Activated CD8-positive, alpha-beta memory T cell treated with anti-CD3 and anti-CD28 coated beads for 4 hours (primary cell): ENCODE measurements at places on chromosomes 6 and 20.

DNA sequence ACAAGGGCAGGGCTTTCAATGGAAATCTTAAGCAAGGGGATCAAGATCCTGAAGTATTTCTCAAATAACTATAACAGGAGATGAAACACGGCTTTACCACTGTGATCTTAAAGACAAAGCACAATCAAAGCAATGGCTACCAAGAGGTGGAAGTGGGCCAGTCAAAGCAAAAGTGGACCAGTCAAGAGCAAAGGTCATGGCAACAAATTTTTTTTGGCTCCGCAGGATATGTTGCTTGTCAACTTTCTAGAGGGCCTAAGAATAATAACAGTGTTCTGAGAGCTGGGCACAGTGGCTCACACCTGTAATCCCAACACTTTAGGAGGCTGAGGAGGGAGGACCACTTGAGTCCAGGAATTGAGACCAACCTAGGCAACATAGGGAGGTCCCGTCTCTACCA is 54.1 kb downstream of the ILRUN start:
- DNase-seq = no peak

GRCh38 chr20:43554369-43554768 is 4.5 kb upstream of the SGK2 start:
- DNase-seq = no peak

GRCh38 chr6:13873288-13874190 is 51.2 kb upstream of the RNF182 start:
- peak; percentile 55 for DNase-seq

- no peak for DNase-seq
These were observed 11.7 kb downstream of the TSPYL1 start for GRCh38 chr6:116267836-116268588.

GRCh38 chr6:128803911-128804310 is 79.0 kb upstream of the LAMA2 start:
- no peak for DNase-seq

GRCh38 chr6:49540614-49541013 is 9.9 kb upstream of the C6orf141 start:
- no peak for DNase-seq

- no peak for DNase-seq
These were observed 62.2 kb downstream of the UBE2V1 start for GRCh38 chr20:50050660-50051308.

GRCh38 chr6:98579079-98579478 is 255.3 kb upstream of the POU3F2 start:
- DNase-seq = no peak

- DNase-seq = no peak
These were observed 19.6 kb downstream of the KIF16B start for GRCh38 chr20:16553684-16554083.

DNA sequence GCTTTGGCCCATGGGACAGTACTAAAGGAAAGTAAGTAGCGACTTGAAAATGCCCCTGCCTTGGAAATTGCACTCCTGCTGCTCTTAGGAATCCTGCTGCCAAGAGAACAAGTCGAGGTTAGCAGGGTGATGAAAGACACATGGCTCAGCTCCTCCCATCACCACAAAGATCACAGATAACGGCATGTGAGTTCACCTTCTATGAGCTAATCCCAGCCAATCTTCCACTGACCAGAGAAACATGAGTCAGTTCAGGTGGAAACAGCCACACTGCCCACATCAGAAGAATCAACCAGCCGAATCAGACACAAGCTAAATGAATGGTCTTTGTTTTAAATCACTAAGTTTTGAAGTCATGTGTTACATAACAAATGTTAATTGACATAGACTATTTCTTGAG is 106.3 kb downstream of the PRKN start:
- no peak for DNase-seq

- peak; percentile 27 for DNase-seq
These were observed 766 bp downstream of the SLC16A10 start for GRCh38 chr6:111087871-111088667.

DNA sequence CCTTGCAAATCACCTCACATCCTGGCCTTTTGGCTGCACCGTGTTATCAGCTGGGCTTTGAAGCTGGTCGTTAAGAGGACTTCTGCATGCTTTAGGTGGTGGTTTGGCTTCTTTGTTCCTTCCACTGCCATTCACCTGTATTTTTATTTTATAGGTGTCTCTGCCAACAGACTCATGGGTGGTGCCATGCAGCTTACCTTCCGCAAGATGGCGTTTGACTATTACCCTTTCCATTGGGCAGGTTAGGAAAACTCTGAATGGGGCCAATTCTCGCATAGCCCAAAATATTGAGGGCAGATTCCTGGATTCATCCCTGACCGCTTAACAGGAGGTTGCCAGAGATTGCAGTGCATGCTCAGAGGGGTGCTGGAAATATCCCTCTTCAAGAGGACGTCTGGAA is 32.4 kb downstream of the TAF11 start:
- DNase-seq = no peak

GRCh38 chr6:154649721-154650120 is 83.5 kb upstream of the SCAF8 start:
- DNase-seq = no peak

DNA sequence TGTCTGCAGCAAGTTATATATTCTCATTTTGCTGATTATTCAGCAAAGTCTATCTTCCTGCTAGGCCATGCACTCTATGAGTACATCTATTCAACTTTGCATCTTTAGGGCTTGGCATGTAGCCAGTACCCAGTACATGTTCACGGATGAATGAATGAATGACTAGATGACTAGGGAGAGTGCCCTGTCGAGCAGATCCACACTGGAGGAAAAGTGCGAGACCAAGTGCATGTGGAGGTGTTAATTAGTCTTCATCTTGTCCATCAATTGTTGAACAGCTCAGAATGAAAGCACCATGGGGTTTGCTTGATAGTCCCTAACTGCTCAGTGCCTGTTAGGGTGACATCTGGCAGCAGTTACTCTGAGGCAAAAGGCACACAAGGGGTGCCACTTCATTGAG is 30.4 kb downstream of the TM9SF4 start:
- DNase-seq = no peak

DNA sequence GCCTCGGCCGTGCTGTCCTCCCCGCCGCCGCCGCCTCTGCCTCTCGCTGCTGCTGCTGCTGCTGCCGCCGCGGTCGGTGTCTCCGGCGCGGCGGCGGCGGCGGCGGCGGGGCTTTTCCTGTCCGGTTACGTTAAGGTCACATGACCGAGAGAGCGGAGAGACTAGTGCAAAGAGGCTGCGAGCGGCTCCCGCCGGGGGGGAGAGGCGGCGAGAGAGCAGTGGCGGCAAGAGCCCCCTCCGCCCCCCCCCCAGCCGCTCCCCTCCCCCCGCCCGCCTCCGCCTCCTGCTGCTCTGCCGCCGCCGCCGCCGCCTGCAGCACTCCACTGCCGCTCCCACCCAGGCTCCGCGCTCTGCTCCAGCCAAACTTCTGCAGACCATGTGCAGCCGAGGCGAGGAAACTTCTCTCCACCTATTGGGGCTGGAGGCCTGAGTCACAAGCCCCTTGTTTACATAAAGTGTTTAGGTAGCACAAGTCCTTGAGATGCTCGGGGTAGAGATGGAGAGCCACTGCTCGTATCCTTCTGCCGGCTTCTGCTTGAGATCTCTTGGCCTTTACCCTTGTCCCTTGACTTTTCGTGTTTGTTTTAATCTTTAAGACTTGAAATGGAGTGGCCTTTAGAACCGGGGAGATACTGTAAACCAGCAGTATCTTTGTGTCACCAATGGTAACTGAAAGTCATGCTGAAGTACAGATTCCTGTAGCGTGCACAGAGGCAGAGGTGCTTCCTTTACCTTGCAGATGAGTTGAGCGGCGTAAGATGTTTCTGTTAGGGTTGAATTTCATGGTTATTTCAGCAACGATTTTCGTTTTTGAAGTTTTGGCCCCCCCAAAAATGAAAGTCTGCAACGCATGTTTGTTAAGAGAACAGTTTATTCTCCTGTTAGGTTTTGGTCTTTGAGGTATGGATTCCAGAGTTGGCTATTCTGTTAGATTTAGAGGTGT is at the start of gene ZBTB2:
Gene ZBTB2, minus strand, starts transcription at position 89 of the 943 bp plus-strand sequence. CDS start 17,922 bp downstream, outside the sequence.
- DNase-seq = peak; percentile 30

DNA sequence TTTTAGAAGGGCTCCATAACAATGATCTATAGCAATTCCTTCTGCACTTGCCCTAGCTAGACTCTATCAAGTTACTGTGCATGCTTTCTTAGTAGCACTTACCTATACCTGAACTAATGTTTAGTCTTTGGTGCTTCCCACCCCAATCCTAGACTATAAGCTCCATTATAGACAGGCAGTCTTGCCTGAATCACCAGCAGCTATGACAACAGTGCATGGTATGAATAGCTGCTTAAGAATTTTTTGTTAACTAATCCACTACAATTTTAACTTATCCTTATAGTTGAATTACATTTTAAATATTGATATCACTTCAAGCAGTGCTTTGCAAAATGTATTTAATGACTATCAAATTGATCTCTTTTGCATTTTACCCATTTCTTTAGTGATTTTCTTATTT is 164.3 kb downstream of the RPS12 start:
- no peak for DNase-seq

- DNase-seq = no peak
These were observed 40.5 kb upstream of the GCLC start for GRCh38 chr6:53585208-53585900.

DNA sequence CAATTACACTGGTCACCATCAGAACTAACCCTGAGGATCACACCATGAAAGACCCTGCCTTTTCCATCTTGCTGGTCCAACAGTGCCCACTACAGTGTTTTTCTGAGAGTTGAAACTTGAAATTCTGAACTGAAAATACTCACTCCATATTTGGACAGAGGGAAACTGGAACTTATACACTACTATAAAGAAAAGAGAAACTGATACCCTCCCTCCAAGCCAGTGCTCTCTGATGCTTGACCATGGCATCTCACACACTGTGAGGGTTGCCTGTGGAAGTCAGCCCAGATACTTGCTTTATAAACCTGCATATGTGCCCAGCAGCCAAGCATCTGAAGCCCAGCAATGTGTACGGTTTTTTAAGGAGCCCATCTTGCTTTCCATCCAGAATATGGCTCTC is 108.7 kb downstream of the FOXA2 start:
- DNase-seq = no peak

DNA sequence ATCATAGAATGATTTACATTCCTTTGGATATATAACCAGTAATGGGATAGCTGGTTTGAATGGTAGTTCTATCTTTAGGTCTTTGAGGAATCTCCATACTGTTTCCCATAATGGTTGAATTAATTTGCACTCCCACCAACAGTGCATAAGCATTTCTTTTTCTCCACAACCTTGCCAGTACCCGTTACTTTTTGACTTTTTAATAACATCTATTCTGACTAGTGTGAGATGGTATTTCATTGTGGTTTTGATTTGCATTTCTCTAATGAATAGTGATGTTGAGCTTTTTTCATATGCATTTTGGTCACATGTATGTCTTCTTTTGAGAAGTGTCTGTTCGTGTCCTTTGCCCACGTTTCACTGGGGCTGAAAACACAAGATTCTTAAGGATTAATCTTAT is 107.3 kb downstream of the TINAG start:
- no peak for DNase-seq

DNA sequence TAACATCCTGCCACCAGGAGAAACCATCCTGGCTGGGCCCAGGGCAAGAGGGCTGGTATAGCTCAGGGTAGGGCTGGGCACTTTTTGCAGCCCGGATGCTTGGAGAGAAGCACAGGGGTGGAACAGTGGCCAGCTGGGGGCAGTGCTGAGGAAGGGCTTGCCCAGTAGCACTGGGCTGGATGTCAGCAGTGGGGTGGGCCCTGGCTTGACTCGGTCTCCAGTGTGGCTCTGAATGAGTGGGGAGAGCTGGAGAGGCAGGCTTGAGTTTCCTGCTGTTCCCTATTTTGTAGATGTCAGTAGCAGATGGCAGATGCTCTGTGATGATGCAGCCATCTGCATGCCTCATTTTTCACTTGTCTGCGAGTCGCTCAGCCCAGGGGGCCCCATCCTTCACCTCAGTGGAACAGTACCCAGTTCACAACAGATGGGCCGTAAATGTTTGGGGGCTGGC is 56.3 kb upstream of the TULP1 start:
- DNase-seq = no peak

- DNase-seq = no peak
These were observed 64.1 kb upstream of the ZNF217 start for GRCh38 chr20:53657732-53658131.

DNA sequence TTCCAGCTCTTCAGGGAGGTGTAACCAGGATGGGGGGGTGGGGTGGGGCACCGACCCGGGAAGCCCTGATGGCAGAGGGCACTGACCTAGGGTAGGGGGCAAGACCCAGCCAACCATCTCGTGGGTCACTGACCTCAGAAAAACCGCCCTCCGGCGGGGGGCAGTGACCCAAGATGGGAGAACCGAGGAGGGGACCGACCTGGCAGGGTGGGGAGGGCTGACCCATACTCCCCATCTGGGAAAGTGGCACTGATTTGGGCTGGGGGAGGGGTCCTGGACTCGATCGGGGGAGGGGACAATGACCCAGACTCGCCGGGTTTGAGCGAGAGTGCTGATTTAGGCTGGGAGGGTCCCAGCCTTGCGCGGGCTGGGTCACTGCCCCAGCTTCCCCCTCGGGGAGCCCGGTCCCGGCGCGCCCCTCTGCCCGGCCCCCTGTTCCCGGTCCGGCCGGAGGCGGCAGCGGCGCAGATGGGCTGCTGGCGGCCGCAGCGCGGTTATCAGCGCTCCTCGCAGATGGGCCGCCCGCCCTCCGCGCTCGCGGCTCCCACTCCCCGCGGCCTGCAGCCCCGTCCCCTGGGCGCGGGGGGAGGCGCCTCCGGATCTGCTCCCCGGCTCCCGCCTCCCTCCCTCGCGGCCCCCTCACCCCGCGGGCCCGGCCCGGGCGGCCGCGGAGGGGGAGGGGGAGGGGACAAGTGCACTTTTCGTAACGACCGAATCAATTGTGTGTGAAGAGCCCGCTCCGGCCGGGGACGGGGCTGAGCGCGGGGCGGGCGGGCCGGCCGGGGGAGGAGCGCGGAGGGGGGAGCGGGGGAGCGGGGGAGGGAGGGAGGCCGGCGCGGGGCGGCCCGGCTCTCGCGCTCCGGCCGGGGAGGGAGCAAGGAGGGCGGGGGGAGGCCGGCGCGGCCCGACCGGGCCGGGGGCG is 2.2 kb downstream of the NOL4L start:
- no peak for DNase-seq

DNA sequence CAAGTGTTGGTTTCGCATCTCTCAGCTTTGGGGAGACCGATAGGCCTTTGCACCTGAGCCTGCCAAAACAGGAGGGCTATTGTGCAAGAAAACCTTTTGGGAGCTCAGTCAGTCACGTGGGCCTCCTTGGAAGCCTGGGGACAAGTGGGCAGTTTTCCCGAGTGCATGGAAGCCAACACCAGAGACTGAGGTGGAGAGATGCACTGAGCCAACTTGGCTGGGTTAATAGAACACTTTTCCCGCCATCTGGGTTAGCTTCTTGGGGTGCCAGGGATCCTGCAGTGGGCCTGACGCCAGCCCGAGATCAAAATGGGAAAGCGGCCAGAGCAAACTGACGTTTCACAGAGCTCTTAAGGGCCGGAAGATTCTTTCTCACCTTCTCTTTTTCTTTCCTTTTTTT is 2.8 kb upstream of the OOEP start:
- no peak for DNase-seq

GRCh38 chr6:33779895-33780294 is 9.0 kb downstream of the LEMD2 start:
- no peak for DNase-seq

DNA sequence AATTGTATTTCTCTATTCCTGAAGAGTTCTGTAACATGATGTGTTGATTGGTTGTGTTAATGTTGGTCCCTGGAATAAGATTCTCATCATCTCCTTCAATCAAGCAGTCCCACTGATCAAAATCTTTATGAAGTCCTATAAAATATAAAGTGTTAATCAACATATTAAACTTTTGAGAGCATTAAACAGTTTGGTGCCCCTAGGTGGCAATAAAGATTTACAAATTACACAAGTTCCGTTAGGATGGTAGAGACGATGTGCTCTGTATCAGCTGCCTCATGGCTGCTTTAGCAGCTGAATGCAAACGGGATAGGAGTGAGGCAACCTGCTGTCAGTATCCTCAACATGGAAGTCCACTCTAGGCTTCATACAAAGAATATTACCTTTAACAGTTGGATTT is 16.9 kb downstream of the TDRD6 start:
- no peak for DNase-seq
